ENCODE measurements at places on chromosomes 4 and X. TPM values are rescaled to one million over a fixed set of nuclear protein-coding genes. Genes with fewer than 3 reads are reported as not detected.

XK gene
- total RNA-seq: 1.1 TPM

DRP2 gene
- total RNA-seq: 0.20 TPM

KCTD8 gene
- total RNA-seq: 3.7 TPM

DCAF8L2 gene
- not detected for total RNA-seq

FAM133A gene
- total RNA-seq: 0.82 TPM

AKAP14 gene
- 1.3 TPM for total RNA-seq

TMEM271 gene
- total RNA-seq: not detected

ARAF gene
- total RNA-seq: 48.3 TPM

NAP1L2 gene
- 15.8 TPM for total RNA-seq

NWD2 gene
- not detected for total RNA-seq

PLK4 gene
- 35.2 TPM for total RNA-seq

TIMP1 gene
- 62.5 TPM for total RNA-seq

HSFX2 gene
- total RNA-seq: not detected

ERCC6L gene
- 23.9 TPM for total RNA-seq

SMARCA5 gene
- 107 TPM for total RNA-seq

FGFBP1 gene
- total RNA-seq: 0.38 TPM

HDX gene
- total RNA-seq: 10.2 TPM

DSPP gene
- total RNA-seq: not detected

KCND1 gene
- 6.8 TPM for total RNA-seq

RIBC1 gene
- total RNA-seq: 0.97 TPM

GABRE gene
- total RNA-seq: 5.5 TPM

GPR119 gene
- total RNA-seq: not detected

MAGEC1 gene
- total RNA-seq: not detected

PABPC5 gene
- 1.4 TPM for total RNA-seq

SPANXB1 gene
- not detected for total RNA-seq

DDX53 gene
- not detected for total RNA-seq

HSFX3 gene
- total RNA-seq: not detected

GAGE2A gene
- not detected for total RNA-seq

MYOZ2 gene
- total RNA-seq: not detected

PDGFC gene
- 2.1 TPM for total RNA-seq

RHOXF2B gene
- not detected for total RNA-seq

ATP7A gene
- 2.4 TPM for total RNA-seq

UGT2B15 gene
- not detected for total RNA-seq

P2RY4 gene
- not detected for total RNA-seq

CDX4 gene
- 2.2 TPM for total RNA-seq

SLC2A9 gene
- 0.20 TPM for total RNA-seq

ARMCX4 gene
- 15.4 TPM for total RNA-seq

CT45A1 gene
- not detected for total RNA-seq

OTC gene
- total RNA-seq: not detected

EVC gene
- total RNA-seq: 9.8 TPM

TASL gene
- total RNA-seq: not detected

MAGEE1 gene
- total RNA-seq: 10.2 TPM

XAGE1A gene
- not detected for total RNA-seq

BANK1 gene
- 0.93 TPM for total RNA-seq

USP26 gene
- total RNA-seq: not detected

MMAA gene
- 4.9 TPM for total RNA-seq

SCML2 gene
- total RNA-seq: 21.3 TPM

SLC6A14 gene
- total RNA-seq: not detected

AMMECR1 gene
- 21.2 TPM for total RNA-seq
